ENCODE measurements at places on chromosomes 5 and 9. TPM values are rescaled to one million over a fixed set of nuclear protein-coding genes. Genes with fewer than 3 reads are reported as not detected.
A peak's percentile ranks its signal among the peaks of the same experiment; 100 is the strongest.

- no peak for DNase-seq
These were observed 495.4 kb downstream of the MAT2B start for GRCh38 chr5:164000819-164001218.

The LTC4S gene
- total RNA-seq, result 1.7 TPM

- no peak for DNase-seq
These were observed 43.6 kb upstream of the KDM4C start for GRCh38 chr9:6714176-6714575.

- DNase-seq, result no peak
These were observed 1.8 kb upstream of the AGPAT2 start for GRCh38 chr9:136689108-136689460.

The EMB gene
- 3.0 TPM for total RNA-seq

The PCDHA5 gene
- 13.1 TPM for total RNA-seq

- no peak for DNase-seq
These were observed 458.5 kb downstream of the MAT2B start for GRCh38 chr5:163963881-163964280.

DNA sequence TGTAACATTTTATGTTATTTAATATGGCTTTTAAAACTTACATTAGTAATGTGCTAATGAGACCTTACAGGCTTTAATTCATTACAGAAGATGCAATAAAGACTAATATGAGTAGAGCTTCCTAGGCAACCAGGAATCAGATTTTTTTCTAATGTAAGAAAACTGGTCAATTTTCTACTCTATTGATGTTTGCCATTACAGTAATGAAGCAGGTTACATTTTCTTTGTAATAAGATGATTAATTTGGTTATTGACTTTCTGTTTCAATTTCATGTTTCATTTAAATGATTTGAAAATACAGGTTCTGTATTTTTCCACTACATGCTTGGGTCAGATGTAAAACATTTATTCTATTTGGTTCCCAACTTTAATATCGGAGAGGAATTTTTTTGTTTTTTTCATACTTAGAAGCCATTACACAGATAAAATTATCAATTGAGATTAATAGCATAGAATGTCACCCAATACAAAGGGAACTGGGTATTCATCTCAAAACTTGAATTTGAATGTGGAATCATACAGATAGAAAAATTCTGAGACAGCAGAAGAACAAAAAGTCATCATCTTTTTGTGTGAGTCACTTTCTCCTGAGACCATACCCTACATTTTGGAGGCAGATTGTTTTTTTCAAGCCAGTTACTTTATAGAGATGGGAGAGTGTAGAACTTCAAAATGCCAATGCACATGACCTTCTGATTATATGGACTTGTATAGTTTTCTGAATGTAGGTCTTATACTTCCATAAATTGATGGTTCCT is 133.6 kb upstream of the HMHB1 start:
- DNase-seq, result no peak

DNA sequence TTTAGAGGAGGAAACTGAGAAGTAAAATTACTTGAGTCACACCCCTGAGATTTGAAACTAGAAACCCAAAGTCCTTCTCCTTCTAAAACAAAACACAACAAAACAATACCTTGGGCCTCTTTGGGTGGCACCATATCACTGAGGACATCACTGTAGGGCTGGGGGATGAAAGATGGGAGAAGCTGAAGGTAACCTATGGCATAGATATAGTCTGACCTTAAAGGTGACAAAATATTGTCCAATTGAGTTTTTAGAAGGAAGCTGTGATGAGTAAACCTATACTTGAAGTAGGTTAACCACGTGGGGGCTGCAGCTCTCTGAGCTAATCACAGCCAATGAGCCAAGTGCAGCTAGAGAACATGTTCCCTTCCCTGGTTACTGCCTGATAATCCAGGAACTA is 167.4 kb upstream of the CD180 start:
- no peak for DNase-seq

GRCh38 chr9:133612816-133613215 is 3.6 kb upstream of the FAM163B start:
- DNase-seq, result no peak

GRCh38 chr5:170169996-170170395 is 62.8 kb upstream of the C5orf58 start:
- no peak for DNase-seq

GRCh38 chr9:114587345-114588202 is at the start of gene ATP6V1G1:
ATP6V1G1 (plus strand) TSS chr9:114587769; CDS start chr9:114587839, 70 bp downstream.
- peak; percentile 93 for DNase-seq

The PCDHGB4 gene
- total RNA-seq, result 12.9 TPM

The ZNF608 gene
- total RNA-seq, result 95.6 TPM

The SGCD gene
- 7.5 TPM for total RNA-seq

GRCh38 chr5:170161069-170161468 is 55.4 kb downstream of the FOXI1 start:
- no peak for DNase-seq

- DNase-seq, result no peak
These were observed 172.2 kb upstream of the ANKRD55 start for GRCh38 chr5:56405116-56405908.

- DNase-seq, result no peak
These were observed 140.5 kb downstream of the ENTREP1 start for GRCh38 chr9:69465473-69465872.

The BTNL8 gene
- total RNA-seq, result not detected

The CYSRT1 gene
- total RNA-seq, result not detected

- no peak for DNase-seq
These were observed 135.2 kb upstream of the RAPGEF1 start for GRCh38 chr9:131874916-131875670.

The DPP7 gene
- 17.6 TPM for total RNA-seq

The PCDHA1 gene
- 6.6 TPM for total RNA-seq

- DNase-seq, result no peak
These were observed 5.2 kb upstream of the ST6GALNAC6 start for GRCh38 chr9:127904561-127905003.

The TEK gene
- 8.0 TPM for total RNA-seq

The NRG2 gene
- total RNA-seq, result 4.1 TPM

GRCh38 chr5:59485629-59486439 is 407.7 kb downstream of the PDE4D start:
- DNase-seq, result no peak

The SLC1A3 gene
- total RNA-seq, result 243 TPM

GRCh38 chr5:99081711-99082110 is 152.9 kb upstream of the CHD1 start:
- DNase-seq, result no peak

The CYLC2 gene
- not detected for total RNA-seq

The CSF2 gene
- not detected for total RNA-seq

The TBC1D13 gene
- total RNA-seq, result 7.5 TPM

DNA sequence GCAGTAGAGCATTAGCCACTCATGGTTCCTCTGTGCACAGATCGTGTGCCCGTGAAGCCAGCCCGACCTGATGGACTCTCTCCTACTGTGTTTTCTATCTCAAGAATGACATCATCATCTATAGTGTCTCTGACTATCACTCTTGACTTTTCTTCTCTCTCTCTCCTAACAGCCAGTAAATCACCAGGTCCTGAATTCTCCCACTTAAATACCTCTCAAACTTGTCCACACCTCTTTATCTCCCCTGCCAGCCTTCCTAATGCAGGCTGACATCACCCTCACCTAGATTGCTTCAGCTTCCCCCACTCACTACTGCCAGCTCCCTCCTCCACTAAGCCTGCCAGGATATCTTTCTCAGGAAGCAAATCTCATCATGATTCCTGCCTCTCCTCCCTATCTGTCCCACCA is 90.6 kb upstream of the MIER3 start:
- no peak for DNase-seq

DNA sequence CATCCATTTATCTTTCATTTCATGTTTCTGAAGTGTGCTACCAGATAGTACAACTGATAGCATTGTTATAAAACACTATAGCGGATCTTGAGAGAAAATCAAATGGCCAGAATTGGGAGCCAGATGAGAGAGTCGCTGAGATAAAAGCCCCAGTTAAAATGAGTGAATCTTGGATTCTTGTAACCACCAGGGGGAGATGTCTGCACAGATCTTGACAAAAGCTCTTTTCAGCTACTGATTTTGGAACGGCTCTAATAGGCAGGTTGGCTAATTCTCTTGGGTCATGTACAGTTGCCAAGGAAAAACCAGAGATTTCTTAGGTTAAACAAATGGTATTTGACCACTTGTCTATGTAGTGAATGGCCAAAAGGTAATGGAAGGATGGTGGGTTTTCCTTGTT is 21.7 kb downstream of the F2RL2 start:
- DNase-seq, result no peak

DNA sequence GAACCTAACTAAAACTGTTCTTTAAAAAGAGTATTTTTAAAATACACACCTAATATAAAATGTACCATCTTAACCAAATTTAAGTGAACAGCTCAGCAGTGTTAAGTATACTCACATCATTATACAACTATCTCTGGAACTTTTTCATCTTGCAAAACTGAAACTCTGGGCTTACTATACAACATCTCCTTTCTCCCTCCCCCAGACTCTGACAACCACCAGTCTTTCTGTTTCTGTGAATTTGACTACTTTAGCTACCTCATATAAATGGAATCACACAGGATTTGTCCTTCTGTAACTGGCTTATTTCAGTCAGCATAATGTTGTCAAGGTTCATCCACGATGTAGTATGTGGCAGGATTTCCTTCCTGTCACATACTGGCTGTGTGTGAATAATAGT is 93.5 kb downstream of the FOXD1 start:
- no peak for DNase-seq

GRCh38 chr5:106312360-106312759 is 1358.4 kb downstream of the EFNA5 start:
- DNase-seq, result no peak

GRCh38 chr5:169997798-169998197 is 17.5 kb upstream of the INSYN2B start:
- DNase-seq, result no peak

- DNase-seq, result peak; percentile 39
These were observed 10.2 kb downstream of the C9orf50 start for GRCh38 chr9:129610473-129611306.

DNA sequence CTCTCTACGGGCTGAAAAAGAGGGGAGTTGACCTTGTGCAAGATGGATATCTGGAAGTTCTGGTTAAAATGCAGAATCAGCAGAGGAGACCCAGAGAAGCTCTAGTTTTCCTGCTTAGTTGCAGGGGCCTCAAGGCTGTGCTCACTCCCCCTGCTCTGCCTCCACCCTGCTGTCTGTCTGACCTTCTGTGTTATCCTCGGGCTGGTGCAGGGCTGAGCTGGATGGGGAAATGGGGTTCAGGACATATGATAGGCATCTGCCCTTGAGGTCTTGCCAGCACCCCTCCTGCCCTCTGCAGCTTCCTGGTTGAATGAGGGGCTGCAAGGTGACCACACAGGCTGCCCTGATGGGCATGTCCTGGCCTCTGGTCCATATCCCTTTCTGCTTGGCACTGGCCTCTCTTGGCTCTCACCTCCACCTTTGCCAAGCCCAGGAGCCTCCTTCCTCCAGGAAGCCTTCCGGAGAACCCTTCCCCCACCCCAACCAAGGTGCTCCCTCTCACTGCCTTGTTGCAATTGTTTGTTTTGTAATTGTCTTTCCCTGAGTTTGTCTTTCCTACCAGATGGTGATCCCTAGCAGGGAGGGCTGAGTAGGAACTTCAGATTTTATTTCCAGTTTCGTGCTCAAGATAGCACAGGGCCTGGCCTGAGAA is 1.3 kb downstream of the TMEM268 start:
- no peak for DNase-seq

The SLCO6A1 gene
- total RNA-seq, result 0.94 TPM

GRCh38 chr9:4583001-4583400 is 79.1 kb upstream of the PLPP6 start:
- DNase-seq, result no peak

- DNase-seq, result no peak
These were observed 235.4 kb upstream of the RIOK2 start for GRCh38 chr5:97418462-97418861.

DNA sequence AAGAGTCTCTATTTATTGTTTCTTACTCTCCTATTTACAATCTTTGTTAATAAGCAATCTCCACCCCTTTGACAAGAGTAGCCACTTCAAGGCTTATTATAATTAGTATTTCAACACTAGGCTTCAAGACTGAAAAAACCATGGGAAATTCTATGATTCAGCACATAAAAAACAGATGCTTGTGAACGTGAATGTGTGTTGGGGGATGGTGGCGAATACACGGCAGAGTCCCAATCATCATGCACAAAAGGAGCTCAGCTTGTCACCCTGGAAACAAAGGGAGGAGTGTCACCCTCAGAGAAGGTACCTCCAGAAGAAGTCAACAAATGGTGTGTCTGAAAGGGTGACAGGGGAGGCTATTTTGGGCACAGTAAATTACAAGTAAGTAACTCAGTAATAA is 157.2 kb upstream of the RETREG1 start:
- no peak for DNase-seq

- no peak for DNase-seq
These were observed 92.4 kb downstream of the ARL15 start for GRCh38 chr5:54217826-54218503.

The PKD2L2 gene
- not detected for total RNA-seq

The C9orf57 gene
- total RNA-seq, result not detected

DNA sequence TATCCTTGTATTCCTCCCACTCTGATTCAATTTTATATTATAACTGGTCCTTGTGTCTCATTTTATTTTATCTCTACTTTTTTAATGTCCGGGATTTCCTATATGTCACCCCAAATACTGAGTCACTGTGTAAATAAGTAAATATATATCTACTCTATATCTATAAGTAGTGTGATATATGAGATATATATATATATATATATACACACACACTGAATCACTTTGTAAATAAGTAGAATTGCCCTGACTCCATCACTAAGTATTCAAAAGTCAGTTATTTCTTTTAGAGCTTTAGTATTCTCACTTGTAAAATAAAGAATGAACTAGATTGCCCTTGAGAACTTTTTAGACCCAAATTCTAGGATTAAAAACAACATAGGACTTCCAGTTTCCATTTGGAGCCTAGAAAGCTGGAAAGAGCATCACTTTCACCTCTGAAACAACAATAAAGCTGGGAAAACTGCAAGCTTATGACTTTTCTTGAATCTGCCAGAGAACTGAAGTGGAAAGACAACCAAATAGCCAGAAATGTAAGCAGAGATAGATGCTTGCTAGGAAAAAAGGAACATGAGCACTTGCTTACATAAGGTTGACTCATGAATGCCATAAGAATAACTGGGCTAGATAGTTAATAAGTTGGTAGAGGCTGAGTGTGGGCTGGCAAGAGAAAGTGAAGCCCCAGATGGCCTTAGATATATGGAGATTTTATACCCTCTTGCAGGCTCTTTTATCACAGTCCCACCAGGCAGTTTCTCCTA is 171.1 kb upstream of the TLX3 start:
- DNase-seq, result no peak

DNA sequence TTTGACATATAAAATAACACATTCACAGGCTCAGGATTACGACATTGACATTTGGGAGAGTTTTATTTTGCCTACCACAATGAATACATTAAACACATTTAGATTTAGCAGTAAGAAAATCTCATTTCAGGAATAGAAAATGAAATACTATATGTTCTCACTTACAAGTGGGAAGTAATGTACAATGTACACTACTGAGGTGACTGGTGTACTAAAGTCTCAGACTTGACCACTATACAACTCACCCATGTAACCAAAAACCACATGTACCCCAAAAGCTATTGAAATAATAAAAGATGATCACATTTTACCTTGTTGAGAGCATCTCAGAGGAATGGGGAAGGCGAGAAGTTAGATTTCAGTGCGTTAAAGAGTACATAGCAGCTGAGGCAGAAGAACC is 1202.4 kb upstream of the SEMA6A start:
- no peak for DNase-seq

- no peak for DNase-seq
These were observed 14.9 kb upstream of the SCGB3A2 start for GRCh38 chr5:147863454-147864158.

The GAPT gene
- 0.31 TPM for total RNA-seq

The SH3TC2 gene
- total RNA-seq, result 1.6 TPM

All from occipital lobe (tissue), 3 donors.